Large intestine (tissue), 12 donors: ENCODE measurements at places on chromosomes 12 and 14.

DNA sequence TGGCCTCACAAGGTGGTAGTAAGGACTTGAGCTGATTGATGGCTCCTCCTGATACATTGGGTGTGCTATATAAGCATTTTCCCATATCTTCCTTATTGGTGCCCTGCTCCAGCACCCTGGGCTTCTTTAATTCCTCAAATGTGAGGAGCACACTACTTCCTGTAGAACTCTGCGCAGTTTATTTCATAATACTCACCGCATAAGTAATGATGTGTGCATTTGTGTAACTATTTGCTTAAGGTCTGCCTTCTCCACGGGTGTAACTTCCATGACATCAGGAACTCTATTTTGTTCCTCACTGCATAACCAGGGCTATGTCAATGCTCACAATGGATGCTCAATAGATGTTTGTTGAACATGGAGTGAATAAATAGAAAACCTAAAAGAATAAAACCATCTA is 392.2 kb downstream of the SEC23A start:
- DNase-seq: no peak

DNA sequence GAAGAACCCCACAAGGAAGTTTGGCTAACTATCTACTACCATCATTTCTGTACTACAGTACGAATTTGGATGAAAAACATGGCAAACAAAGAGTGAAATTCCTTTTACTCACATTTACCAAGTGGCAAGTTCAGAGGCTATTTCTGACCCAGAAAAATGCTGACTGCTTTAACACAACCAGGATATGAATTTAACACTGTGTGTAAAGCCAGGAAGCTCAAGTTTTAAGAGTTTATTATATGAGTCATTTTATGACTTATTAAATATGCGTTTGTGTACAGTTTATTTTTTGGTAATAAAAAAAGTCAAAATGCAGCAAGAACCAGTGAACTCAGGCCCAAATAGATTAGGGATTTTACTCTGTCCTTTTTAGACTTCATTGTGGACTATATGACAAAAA is 58.4 kb upstream of the STAC3 start:
- DNase-seq: no peak

DNA sequence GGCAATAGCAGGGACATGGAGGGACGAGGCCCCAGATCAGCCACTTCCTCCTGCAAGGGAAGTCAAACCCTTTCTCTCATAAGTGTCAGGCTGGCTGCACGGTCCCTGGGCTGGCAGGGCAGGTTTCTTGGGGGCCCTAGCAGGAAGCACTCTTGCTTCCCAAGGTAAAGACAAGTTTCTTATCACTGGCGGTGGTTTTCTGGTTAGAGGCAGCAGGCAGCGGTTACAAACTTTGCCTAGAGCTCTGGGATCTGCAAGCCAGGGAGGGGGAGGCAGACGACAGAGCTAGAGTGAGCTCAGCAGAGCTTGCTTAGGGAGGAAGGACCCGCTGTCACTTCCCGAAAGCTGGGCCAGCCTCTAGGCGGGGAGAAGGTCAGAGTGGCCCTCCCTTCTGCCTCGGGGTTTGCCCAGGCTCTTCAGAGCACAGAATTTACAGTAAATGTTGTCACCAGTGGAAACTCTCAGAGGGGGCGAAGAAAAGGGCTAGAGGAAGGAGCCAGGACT is 20.4 kb downstream of the BATF start:
- DNase-seq: peak; percentile 50

- no peak for DNase-seq
Observed at GRCh38 chr12:96441816-96442215, 41.6 kb upstream of the CDK17 start.

DNA sequence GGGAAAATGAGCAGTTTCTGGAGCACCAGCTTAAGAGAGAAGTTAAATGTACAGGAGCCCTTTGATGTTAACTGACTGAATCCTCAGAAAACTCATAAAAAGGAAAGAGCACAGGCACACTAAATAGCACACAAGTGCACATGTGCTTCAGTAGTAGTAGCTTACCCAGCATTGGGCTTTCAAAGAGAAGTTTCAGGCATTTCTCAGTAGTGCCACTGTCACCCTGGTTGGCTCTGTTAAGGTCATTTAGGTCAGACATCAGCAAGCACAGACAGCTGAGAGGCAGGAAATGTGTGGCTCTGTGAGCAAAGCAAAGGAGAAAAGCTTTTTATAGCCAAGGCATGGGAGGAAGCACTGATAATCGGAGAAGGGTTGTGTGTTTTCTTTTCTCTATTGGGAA is 96.3 kb upstream of the HIF1A start:
- no peak for DNase-seq

DNA sequence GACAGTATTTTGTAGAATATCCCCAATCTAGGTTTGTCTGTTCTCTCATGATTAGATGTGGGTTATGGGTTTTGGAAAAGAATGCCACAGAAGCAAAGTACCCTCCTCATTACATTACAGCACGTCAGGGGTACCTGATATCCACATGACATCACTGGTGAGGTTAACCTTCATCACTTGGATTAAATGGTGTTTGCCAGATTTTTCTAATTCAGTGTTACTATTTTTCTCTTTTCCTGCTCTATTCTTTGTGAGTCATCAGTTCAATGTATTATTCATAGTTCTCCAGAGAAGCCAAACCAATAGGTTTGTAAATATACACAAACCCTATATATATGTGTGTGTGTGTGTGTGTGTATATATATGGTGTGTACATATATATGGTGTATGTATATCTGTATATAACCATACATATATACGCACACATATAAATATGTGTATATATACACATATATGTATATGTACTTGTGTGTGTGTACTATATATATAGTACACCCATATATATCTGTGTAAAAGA is 131.4 kb downstream of the LMNTD1 start:
- no peak for DNase-seq

DNA sequence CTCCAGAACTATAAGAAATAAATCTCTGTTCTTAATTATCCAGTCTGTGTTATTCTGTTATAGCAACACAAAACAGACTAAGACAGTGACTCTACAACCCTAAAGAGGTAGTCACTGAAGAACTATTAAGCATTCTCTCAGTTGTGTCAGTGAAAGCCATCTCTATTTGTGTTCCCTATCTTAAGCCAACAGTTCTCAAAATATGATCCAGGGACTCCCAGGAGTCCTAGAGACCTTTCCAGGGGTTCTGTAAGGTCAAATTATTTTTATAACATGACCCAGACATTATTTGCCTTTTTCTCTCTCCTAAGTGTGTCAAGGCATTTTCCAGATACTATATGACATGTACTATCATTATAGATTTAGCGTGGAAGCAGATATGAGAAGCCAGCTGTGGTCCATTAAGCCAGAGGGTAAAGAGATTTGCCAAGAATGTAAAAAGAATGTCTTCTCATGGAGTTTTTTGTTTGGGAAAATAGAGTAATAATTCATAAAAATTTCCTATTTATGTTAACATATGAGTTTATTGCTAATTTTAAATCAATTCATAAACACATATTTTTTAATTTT is 315.8 kb downstream of the RGS6 start:
- DNase-seq: no peak

- no peak for DNase-seq
Observed at GRCh38 chr12:131494741-131495524, 216.0 kb upstream of the SFSWAP start.

GRCh38 chr12:101578417-101578816 is 16.4 kb upstream of the MYBPC1 start:
- DNase-seq: no peak

DNA sequence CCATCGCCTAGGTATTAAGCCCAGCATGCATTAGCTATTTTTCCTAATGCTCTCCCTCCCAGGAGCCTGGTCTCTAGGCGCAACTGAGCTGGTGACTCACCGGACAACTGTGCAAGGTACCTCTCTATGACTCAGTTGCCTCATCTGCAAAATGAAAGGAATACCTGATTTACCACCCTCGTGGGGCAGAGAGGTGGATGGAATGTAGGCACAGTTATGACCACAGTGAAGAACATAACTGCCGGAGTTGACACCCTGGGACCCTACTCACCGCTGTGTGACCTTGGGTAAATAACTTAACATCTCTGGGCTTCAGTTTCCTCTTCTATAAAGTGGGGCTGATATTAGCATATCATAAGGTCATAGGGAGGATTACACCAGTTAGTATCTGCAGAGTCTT is 22.6 kb downstream of the BCL11B start:
- no peak for DNase-seq

- no peak for DNase-seq
Observed at GRCh38 chr12:68411371-68411770, 79.2 kb upstream of the MDM1 start.

DNA sequence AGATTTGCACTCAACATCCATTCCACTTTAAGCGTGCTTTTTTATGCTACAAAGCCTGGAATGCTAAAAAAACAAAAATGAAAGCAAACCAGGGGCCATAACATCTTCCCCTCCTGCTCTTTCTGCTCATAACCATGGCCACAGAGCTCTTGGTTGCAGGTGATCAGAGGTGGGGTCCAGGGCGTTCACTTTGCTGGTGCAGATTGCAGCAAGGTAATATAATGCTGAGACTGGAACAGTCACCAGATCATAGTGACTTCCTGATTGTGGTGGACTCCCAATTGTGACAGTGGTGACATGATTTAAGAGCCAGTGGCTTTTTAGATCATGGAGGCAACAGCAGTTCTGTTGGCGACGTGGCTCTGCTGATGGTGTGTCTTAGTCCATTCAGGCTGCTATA is 115.0 kb upstream of the CPM start:
- DNase-seq: no peak

DNA sequence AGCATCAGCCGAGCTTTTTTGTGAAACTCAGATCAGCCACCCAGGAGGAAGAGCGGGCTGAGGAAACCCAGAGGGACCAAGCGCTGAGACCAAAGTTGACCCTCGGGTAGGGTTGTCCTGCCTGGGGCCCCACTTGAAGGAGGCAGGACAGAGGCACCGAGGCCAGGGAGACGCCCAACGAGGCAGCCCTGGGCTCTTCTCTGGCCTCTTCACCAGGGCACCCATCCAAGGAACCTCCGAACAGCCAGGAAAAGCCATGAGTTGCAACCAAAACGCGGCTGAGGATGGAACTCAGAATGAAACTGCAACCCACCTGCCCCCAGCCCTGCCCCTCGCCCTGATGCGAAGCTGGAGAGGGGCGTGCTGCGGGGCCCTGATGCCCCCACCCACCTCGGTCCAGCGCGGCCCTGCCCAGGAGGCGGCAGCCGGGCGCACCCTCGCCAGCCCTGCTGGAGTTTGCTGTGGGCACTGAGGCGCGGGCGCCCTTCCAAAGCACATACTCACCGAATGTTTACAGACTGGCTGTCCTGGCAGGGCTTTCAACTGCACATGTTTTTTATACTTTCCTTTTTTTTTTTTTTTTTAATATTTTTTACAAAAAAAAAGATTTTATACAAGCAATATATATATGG is 41.9 kb downstream of the JDP2 start:
- DNase-seq: no peak

DNA sequence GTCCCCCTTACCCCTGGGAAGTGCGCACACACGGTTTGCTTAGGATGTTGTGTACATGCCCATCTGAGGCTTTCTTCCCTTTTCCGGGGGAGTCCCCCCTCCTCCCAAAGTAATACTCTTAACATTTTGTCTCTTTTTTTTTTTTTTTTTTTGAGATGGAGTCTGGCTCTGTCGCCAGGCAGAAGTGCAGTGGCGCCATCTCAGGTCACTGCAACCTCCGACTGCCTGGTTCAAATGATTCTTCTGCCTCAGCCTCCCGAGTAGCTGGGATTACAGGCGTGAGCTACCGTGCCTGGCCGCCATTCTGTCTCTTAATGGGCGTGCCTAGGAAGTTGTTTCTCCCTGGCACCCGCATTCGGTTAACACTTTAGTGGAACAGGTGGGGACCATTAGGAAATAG is 4.5 kb upstream of the GMFB start:
- DNase-seq: no peak

DNA sequence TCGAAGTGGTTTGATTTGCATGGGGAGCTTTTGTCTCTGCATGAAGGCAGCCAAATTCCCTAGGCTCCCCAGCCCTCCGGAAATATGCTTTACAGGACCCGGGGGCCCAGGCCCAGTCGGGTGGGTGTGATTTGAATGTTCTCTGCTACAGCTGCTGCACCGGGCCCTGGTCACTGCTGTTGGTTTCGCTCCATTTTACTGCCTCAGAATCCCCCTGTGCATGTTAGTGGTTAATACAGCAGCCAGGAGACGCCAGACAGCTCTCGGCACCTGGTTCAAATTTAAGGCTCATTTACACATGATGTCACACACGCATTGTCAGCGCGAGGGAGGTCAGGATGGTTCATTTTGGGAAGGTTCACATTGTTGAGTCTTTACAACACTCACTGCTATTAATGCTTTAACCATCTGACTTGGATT is 99.6 kb downstream of the SLC38A6 start:
- DNase-seq: no peak

DNA sequence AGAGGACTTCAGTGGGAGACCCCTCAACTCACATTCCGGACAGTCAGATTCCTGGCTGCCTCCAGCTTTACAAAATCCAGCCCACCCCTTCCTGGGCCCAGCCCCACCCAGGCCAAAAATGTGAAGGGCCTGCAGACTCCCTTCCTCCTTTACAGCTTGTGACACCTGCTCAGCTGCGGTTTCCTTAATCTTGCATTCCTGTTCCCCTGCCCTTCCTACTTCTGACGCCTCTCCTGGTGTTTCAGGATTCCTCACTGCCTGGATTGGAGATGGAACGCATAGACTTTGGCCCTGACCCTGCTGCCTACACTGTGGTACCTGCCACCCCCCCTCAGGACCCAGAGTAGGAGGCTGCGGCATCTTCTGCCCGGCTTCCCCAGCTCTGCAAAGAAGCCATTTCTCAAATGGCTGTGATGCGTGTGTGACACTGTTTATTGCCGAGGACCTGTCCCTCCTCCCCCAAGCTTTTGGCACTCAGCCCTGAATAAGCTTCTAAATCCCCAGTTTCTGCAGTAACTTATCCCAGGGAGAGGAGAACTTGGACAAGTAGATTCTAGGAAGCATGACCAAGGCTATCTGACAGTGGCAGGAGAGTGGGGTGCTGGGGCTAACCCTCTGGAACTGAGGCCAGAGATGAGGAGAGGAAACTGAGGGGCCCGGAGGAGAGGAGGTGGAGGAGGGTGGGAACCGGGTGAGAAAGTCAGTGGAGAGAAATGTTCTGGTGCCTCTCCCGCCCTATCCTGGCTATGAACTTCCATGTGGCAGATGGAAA is 24.9 kb upstream of the BCDIN3D start:
- DNase-seq: peak; percentile 48
